HT-29 (cell line): ENCODE measurements at places on chromosomes 7 and 10.

- DNase-seq = no peak
Measured at GRCh38 chr10:71433768-71434744, 37.3 kb downstream of the CDH23 start.

GRCh38 chr7:68629-69028 lies 123.7 kb upstream of the FAM20C start:
- DNase-seq = no peak

GRCh38 chr7:71846160-71846559 lies 566.0 kb downstream of the CALN1 start:
- peak; percentile 12 for DNase-seq

GRCh38 chr10:120969219-120969645 lies 118.1 kb downstream of the WDR11 start:
- no peak for DNase-seq

DNA sequence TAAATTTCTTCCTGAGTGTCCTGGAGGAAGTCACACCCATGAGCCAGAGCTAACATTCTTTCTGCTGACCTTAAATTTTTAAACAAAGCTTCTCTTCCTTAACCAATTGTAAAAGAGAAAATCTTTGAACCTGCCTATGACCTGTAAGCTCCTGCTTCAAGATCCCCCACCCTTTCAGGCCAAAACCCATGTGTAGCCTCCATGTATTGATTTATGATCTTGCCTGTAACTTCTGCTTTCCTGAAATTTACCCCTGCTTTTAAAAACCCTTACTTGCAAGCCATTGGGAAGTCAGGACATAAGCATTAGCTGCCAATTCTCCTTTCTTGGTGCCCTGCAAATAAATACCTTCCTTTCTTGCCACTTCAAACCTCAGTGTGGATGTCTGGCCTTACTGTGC lies 68.5 kb upstream of the HECTD2 start:
- DNase-seq = no peak

DNA sequence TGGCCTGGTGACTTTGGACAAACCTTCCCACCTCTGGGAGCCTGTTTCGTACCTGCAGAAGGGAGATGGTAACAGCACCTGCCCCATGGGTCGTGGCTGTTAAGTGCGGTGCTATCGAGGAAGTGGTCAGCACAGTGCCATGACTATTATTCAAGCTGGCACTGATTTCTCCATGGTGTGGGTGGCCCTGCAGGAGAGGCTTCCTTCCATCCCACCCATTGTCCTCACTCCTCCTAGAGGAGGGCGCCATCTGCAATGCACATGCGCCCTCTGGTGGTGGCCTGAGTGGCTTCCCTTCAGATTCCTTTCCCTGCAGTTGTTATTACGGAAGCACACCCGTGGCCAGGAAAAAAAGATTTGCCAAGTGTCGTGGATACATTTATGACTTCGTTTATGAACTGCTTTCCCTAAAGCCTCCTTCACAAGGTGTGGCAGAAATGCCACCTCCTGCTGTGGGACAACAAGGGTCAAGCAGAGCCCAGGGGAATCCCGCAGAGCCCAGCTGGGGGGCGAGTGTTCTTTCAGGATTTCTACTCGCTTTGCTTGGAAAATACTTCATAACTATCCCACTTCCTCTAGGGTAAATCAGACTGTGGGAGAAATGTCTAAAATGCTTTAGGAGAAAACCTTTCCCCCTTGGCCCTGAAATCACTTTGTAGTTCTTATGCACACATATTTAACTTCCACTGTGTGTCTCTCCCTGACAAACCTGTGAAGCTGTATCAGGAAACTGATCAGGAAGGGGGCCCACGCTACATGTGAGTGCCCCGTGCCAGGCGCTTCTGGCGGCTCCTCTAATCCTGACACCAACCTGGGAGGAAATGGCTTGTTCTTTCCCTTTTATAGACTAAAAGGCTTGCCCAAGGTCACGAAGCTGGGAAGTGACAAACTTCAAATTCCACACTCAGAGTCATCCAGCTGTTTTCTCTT lies 98.0 kb upstream of the ANLN start:
- DNase-seq = peak; percentile 97
